ENCODE measurements at places on chromosomes 12 and 14. TPM values are rescaled to one million over a fixed set of nuclear protein-coding genes. Genes with fewer than 3 reads are reported as not detected.

EEF1AKMT3 gene
- 3.9 TPM for total RNA-seq

SERPINA5 gene
- not detected for total RNA-seq

TSPAN19 gene
- not detected for total RNA-seq

MIP gene
- total RNA-seq, result not detected

NRXN3 gene
- total RNA-seq, result not detected

HSP90B1 gene
- 384 TPM for total RNA-seq

PLEK2 gene
- total RNA-seq, result 5.1 TPM

TPH2 gene
- total RNA-seq, result not detected

Measured in activated CD4-positive, alpha-beta T cell treated with anti-CD3 and anti-CD28 coated beads for 36 hours (primary cell).